Stimulated activated CD4-positive, alpha-beta T cell treated with anti-CD3 and anti-CD28 coated beads, Interleukin-15, amount 100 ng/mL, for 1 hour (primary cell): ENCODE measurements at places on chromosomes 5 and 9.
A peak's percentile ranks its signal among the peaks of the same experiment; 100 is the strongest.

GRCh38 chr5:176628406-176629228, 1.7 kb downstream of the SNCB start:
- no peak for DNase-seq

GRCh38 chr5:78499485-78499884, 139.1 kb downstream of the SCAMP1 start:
- no peak for DNase-seq

DNA sequence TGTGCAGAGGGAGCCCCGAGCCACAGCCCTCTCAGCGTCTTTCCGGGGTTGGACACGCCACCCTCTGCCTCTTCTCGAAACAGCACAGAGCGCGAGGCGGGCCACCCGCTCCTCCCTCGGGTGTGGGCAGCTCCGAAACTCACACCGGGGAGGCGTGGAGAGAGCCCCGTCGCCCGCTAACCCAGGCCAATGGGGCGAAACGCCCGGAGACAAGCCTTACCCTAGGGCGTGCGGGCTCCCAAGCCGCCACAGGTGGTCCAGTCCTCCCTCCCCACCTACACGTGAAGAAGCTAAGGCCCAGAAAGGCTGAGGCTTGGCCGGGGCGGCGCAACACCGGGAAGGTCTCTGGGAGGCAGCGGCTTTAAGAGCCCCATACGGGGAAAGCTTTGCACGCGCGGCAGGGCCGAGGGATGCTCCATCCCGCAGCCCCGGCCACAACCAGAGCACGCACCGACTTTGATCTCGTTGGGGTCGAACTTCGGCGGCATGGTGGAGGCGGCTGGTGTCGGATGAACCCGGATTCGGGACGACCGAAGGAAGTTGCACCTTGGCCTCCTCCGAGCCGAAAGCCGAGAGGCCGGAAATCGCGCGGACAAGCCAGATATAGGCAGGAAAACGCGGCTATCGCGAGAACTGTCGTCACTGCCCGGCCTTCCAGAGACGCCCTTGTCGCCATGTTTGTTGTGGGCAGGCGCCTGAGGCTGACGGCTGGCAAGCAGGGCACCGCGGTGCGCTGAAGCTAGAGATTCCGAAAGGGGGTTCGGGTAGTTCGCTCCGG, at the start of the genes LRSAM1 and RPL12:
TSS of gene LRSAM1 (plus strand) at position 681 of the 778 bp plus-strand sequence. CDS start 3,018 bp downstream, outside the sequence.
TSS of gene RPL12 (minus strand) at position 577 of the 778 bp plus-strand sequence. CDS start at position 488, 89 bp downstream.
- peak; percentile 98 for DNase-seq

DNA sequence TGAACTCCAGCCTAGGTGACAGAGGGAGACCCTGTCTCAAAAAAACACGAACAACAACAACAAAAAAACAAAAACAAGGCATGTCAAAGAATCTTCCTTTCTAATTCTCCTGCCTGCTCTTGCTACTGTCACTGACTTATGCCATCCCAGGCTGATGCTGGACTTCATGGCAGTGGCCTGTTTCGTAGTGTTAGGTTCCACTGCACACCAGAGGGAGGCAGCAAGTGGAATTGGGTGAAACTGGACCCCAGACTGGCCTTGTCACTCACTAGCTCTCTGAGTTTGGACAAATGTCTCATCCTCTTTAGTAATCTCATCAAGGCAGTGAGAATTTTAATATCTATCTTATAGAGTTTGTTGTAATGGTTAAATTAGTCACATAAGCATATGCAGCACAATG, 12.9 kb downstream of the NIM1K start:
- no peak for DNase-seq

DNA sequence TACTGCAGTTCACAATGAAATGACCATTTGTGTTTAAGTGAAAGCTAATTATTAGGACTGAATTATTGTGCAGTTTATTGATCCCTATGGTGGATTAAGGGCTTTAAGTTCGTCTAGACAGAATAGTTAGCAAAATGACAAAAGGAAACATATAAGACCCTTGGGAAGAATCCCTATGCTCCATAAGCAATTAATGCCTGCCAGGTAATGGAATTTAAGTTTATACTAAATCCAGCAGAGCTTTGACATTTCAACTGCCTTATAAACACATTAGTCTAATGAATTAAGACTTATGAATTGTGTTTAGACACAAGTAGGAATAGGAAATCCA, 640.0 kb upstream of the ARRDC3 start:
- no peak for DNase-seq

DNA sequence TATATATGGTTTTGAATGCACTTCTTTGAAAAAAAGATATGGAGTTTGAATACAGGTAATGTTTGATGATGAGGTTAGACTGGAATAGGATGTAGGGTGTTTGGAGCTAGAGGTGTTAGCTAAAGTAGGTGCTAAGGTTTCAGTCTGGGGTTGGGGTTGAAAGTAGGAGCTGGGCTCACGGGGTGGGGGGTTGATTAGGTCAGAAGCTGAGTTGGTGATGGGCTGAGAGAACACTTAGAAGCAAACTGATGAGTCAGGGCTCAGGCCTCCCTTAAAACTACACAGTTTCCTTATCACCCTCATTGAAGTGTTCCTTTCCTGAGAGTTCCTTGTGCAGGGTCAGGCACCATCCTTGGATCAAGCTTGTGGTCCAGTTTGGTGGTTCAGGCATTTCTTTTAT, 308.8 kb upstream of the ADAMTS16 start:
- no peak for DNase-seq

GRCh38 chr5:72662305-72662704, 154.2 kb upstream of the TNPO1 start:
- DNase-seq: no peak

DNA sequence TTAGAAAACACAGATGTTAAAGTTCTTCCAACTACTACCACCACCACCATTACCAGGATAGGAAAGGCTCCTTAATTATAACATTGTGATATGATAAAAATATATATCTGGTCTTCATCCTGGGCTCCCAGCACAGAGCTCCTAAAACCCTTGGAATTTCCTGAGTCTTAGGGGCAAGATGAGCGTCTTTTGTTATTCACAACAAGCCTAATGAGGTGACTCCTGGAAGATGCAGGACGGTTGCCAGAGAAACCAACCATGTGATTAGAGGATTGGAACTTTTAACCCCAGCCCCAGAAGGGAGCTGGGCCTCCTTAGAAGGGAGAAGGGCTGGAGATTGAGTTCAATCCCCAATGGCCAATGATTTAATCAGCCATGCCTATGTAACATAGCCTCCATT, 148.0 kb upstream of the ADRA1B start:
- no peak for DNase-seq

GRCh38 chr5:97936231-97936630, 753.2 kb upstream of the RIOK2 start:
- no peak for DNase-seq

DNA sequence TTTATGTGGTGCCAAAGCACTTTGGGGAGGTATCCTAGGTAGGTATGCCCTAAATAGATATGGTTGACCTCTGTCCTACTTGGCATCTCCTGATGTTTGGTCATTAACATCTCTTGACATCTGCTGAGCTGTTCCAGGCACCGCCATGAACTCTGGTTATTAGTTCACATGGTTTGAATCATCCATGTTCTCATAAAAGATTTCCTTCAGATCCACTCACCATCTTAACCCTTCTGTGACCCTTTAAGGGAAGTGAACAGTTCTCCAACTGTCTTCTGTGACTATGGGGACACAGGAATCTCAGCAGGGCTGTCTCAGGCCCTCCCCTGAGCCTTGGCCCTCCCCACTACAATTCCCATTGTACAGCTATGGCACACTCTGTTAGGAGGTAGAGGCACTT, 167.7 kb downstream of the CDH6 start:
- DNase-seq: no peak

GRCh38 chr9:31445960-31446359, 938.5 kb upstream of the ACO1 start:
- DNase-seq: no peak

DNA sequence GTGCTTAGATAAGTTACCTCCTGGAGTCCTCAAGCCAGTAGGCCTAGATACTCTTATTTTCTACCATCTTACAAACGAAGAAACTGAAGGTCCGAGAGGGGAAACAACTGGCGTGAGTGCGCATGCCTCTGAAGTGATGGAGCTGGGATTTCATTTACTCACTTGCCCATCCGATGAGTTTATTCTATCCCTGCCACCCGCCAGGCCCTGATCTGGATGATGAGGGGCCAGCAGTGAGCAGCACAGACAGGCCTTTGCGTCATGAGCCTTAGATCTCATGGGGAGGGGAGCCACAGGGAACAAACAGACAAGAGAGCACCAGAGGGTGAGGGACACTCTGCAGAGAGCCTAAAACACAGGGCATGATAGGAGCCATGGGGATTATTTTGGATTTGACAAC, 34.1 kb upstream of the SLC2A8 start:
- no peak for DNase-seq

- no peak for DNase-seq
Measured at GRCh38 chr9:79632060-79632459, 60.3 kb downstream of the TLE4 start.

DNA sequence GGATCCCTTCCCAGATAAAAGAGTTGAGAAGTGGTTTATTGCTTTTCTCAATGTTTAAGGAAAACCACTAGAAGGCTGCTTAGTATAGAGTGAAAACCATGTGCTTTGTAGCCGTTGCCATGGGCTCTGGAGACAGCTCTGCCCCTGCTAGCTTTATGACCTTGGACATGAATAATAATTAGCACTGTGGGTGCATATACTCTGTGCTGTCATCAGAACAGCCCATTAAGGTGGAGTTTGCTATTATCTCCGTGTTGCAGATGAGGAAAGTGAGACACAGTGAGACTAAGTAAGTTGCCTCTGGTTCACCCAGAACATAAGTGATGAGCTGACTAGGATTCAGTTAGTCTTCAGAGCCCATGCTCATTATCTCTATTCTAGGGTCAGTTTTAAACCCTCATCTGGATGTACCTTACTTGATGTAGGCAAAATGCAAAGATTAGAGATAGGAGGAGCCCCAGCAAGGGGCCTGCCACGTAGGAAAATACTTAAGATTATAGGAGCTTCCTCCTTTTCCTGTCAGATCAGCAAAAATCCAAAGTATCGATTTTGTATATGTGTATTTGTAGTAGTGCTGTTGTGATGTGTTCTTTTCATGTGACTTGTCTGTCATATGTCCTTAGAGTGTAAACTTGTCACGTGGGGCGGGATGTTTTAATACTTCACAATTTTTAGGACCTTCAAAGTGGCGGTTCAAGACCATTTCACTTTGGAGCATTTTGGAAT, 102.5 kb downstream of the TLE4 start:
- no peak for DNase-seq

GRCh38 chr5:98798847-98799246, 25.4 kb downstream of the RGMB start:
- DNase-seq: no peak

DNA sequence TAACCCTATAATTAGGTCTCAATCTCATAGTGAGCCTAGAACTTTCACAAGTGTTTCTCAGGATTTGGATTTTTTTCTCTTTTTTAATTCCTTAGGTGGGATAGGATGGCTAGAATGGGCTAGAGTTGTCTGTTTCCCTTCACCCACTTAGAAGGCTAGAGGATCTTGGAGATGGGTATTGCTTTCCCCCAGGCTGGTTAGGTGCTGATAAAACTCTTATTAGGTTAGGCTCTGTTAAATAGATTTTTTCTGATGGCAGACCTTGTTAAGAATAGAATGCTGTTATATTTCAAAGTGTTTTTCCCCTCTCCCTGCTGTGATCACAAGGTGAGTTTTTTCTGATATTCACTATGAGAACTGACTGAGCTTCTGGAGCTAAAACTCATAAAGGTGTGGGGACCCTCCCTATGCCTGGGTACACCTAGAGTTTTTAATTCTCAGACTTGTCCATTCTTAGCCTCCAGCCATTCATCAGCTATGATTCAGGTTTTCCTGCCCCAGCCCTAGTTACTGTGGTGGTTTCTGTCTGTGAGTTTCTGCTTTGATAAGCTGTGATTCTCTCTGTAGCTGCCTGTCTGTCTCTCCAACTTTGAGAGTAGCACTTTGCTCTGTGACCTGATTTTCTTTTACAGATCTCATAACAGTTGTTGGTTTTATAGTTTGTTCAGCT, 132.4 kb downstream of the HACD4 start:
- DNase-seq: no peak

- DNase-seq: no peak
Measured at GRCh38 chr9:127360829-127361228, 36.1 kb upstream of the SLC2A8 start.

- no peak for DNase-seq
Measured at GRCh38 chr5:96316487-96316886, 116.6 kb downstream of the PCSK1 start.

DNA sequence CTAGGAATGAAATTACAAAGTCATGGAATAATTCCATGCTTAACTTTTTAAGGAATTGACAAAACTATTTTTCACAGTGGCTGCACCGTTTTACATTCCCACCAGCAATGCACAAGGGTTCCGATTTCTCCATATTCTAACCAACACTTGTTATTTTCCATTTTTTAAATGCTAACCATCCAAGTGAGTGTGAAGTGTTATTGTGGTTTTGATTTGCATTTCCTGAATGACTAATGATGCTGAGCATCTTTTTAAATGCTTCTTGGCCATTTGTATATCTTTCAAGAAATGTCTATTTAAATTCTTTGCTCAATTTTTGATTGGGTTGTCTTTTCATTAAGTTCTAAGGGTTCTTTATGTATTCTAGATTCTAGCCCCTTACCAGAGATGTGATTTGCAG, 479.5 kb upstream of the SMARCA2 start:
- DNase-seq: no peak

GRCh38 chr5:171462136-171462927, 42.9 kb downstream of the FGF18 start:
- DNase-seq: no peak

- no peak for DNase-seq
Measured at GRCh38 chr5:100818340-100818739, 84.7 kb downstream of the ST8SIA4 start.

DNA sequence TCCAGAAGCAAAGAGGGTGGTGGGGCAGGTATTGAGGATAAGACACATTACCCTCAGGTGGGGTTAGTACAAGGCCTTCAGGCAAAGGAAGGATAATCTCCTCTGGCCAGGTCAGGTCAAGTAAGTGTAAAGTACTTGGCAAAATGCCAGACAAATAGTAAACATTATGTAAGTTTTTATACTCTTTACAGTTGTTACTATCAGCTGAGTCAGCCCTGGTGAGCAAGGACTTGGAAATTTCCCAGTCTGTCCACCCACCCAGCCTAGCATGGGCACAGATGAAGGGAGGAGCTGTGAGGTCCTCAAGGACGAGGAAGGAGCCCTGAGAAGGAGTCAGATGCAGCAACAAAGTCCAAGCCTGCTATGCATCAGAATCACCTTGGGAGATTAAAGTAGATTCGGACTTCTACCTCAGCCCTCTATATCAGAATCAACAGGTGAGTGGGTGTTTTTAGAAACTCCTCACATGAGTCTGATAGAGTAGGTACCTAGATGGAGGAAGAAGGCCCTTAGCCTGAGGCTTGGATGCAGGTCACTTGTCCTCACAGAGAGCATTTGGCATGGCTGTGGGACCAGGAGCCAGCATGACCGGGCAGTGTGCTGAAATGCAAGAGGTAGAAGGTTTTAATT, 50.2 kb upstream of the BARX1 start:
- DNase-seq: no peak
